ENCODE measurements at places on chromosomes 4 and X.

GRCh38 chrX:136667446-136668168 lies 19.6 kb downstream of the CD40LG start:
- no peak for DNase-seq

DNA sequence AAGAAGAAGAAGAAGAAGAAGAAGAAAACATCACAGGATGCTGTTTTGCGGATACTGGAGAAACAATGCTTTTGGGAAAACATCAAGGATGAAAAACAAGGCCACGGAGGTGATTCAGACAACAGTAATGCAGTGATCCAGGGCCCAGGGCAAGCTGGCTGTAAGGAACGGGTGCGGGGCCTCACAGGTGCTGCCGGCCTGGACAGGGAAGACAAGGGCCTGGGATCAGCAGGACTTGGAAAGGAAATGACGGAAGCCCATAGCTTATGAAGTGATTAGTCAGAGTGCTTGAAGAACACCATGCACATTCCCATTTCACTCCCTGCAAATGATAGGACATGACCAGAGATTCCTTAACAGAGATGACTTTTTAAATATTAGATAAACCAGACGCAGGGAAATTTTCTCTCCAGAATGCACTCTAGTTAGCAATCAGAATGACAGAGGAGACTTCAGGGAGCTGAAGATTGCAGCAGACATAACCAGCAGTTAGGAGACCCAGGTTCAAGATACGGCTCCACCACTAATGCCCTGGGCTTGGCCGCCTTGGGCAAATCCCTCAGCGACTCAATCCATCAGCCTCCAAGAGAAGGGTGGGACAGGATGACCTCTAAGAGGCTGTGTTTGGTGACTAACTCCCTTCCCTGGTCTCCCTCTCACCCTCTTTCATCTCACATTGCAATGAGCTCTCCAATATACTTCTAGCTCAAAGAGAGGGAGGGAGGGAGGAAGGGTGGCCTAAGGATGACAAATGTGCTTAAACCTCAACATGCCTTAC lies 54.1 kb downstream of the APBB2 start:
- peak; percentile 75 for DNase-seq

GRCh38 chr4:164377277-164377676 lies 376.7 kb upstream of the SMIM31 start:
- no peak for DNase-seq

- no peak for DNase-seq
Measured at GRCh38 chr4:8219236-8219635, 20.1 kb downstream of the SH3TC1 start.

DNA sequence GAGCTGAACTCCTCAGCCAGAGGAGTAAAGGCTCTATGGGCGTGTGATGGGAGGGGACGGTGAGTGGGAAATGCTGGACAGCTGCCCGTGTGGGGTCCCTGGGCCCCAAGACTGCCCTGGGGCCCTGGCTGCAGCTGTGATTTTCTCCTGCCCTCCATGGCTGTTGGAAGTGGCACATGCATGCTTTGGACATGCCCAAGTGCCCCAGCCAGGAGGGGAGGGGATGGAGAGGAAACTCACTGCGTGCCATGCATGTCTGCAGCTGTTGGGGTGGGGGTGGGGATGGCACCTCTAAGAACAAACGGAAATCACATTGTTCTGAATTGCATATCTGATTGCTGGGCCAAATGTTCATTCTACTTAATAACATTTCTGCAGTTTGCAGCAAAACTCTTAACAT lies 52.4 kb downstream of the MID2 start:
- DNase-seq: no peak

DNA sequence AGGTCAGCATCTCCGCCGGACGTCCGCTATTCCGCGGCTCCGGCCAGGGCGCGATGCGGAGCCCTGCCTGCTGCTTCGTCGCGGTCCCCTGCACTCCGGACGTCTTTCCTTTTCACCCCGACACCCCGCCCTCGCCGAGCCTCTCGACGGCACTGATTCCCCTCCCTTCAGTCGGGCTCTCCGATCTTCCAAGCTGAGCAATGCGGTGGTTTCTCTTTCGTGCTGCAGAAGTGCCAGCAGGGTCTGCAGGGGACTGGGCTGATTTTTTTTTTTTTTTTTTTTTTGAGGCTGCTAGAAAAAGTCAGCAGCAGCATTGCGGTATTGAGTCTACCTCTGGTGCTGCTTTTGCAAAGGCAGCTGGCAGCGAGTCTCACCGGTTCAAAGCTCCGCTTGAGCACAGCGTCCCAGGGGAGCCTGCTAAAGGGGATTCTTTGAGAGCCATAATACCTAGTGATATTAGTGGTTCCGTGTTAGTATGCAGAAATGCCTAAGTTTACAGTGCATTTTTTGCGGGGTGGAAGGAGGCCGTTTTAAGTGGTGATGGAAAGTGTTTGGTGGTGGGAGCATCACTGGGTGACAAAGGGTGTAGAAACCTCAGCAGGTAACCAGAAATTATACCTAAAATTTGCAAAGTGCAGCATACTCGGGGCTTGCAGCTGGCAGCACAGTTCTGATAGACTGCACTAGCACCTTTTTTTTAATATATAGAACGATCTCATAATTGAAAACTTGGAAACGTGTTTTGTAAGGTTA lies 969 bp downstream of the STIM2 start:
- peak; percentile 69 for DNase-seq

DNA sequence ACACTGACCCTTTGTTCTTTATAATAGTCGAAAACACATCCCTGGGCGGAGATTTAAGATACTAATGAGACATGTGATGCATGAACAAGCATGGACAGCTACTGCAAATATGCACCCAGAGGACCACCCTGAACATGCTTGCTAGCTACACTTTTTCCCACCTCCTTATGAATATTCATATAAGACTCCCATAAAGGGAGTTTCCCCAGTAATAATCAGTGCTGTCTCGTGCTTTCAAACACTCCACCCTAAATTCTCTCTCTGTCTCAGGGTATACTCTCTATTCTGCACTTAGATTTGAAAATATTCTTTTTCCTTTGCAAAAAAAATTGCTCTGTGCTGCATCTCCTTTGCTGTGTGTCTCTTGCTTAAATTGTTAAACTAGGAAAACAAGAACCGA lies 64.4 kb upstream of the CT45A1 start:
- DNase-seq: no peak

All from fibroblast of skin of back (primary cell).